Left renal cortex interstitium (tissue), 4 donors: ENCODE measurements at places on chromosomes 6 and 20. TPM values are rescaled to one million over a fixed set of nuclear protein-coding genes. Genes with fewer than 3 reads are reported as not detected.

PGBD1 gene
- 11.5 TPM for polyA plus RNA-seq

SLC35D3 gene
- 0.14 TPM for polyA plus RNA-seq

TGM2 gene
- 35.9 TPM for polyA plus RNA-seq

LY86 gene
- polyA plus RNA-seq: 1.7 TPM

PKIB gene
- polyA plus RNA-seq: 1.6 TPM

HLA-DRA gene
- 80.9 TPM for polyA plus RNA-seq

PTPRT gene
- 1.1 TPM for polyA plus RNA-seq

HLA-A gene
- polyA plus RNA-seq: 167 TPM

ULBP3 gene
- polyA plus RNA-seq: 8.1 TPM

TTLL9 gene
- 5.9 TPM for polyA plus RNA-seq

SNAI1 gene
- 18.5 TPM for polyA plus RNA-seq
